D721Med (cell line): ENCODE measurements at places on chromosomes 7 and 10.

- DNase-seq: no peak
Measured at GRCh38 chr10:100504096-100504495, 15.6 kb downstream of the SEC31B start.

- DNase-seq: peak; percentile 55
Measured at GRCh38 chr10:125024497-125025234, 82.7 kb downstream of the ZRANB1 start.

DNA sequence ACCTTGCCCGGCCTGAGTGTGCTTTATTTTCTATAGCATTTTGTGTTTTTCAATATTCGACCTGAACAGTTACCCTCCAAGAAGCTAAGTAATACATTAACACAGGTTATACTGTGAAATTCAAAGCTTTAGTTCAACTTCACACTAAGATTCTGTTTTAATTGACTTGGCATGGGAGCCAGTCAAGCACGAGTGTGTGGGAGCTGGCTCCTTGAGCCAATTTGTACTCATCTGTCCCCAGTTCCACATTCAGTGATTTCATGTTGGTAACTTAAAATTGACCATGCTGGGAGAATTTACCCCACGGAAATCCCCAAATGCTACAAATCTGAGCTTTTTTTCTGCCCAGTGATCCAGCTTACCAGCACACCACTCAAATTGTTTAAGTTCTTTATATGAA is 20.3 kb downstream of the TSPAN12 start:
- DNase-seq: no peak

DNA sequence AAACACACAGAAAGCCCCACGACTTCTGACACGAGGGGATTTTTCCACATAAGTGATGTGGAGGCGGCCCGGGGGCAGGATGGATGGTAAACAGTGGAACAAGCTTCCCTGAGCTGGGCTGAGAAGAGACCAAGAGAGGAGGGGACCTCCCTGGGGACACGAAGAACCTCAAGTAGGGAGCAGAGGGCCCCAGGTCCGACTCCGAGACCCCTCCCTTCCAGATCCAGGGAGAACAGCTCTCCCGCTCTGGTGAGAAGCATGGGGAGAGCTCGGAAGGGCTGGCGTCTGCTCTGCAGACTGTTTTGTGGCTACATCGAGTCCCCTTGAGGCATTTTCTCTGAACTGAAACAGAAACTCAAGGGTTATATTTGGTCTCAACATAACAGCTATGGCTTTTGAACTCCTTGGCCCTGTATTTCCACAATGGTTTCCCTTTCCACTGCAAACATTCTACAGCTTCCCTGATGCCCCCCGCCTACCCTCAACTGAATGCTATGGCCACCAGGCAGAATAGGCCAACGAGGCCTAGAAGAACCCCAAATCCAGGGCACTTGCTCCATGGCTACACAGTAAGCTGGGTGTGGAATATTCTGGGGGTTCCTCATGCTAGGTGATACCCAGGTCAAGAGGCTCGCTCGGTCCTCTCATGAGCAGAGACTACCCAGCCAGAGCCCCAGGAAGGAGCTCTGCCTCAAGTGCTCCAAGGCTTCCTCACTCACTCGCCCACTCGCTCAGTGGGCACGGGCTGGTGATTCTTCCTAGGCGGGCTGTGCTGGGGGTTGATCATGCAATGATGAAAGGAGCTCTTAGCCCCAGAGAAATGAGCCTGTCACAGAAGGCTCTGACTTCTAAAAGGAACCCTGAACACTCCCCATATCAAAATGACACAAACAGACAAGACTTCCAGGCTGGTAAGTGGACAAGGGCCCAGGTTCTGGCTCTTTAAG is 47.5 kb downstream of the FAM53B start:
- no peak for DNase-seq

- no peak for DNase-seq
Measured at GRCh38 chr10:34137955-34138354, 677.1 kb downstream of the PARD3 start.

DNA sequence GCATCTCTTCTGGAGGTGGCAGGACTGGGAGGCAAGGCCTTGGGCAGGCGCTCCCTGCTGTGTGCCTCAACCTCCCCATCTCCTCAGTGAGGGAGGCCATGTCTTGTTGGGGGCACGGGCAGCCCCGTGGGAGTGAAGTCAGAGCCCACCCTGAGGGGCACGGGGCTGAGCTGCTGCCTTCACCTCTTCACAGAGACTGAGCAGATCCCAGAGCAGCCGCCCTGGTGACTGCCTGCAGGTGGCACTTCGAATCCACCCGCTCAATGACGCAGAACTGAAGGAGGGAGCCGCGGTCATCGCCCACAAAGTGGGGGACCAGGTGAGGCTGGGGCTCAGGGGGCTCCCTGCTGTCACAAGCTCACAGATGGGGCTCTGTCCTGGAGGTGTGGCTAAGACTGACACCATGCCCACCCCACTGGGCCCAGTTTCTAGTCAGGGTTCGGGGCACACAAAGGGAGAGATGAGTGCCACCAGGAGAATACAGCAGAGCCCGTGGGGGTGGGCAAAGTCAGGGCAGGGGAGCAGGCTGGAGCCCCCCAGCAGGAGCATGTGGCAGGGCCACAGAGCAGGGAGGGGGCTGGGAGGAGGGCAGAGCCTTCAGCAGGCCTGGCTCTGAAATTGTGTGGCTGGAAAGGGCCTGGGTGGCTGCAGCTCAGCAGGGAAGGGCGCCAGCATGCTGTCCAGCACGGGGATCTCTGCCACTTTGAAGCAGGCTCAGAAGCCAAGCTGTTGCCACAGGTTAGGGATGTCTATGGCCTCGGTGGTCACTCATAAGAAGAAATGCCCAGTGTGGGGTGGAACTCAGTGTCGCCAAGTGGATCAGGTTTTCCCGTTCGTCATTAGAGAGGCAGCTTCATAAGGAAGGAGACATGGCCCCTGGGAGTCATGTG is 18.8 kb upstream of the CHST12 start:
- DNase-seq: no peak
